OCI-M1 (cell line): ENCODE measurements at places on chromosomes 4 and X.

- DNase-seq = peak; percentile 10
These were observed 4.4 kb downstream of the ANK2 start for GRCh38 chr4:113053883-113054282.

DNA sequence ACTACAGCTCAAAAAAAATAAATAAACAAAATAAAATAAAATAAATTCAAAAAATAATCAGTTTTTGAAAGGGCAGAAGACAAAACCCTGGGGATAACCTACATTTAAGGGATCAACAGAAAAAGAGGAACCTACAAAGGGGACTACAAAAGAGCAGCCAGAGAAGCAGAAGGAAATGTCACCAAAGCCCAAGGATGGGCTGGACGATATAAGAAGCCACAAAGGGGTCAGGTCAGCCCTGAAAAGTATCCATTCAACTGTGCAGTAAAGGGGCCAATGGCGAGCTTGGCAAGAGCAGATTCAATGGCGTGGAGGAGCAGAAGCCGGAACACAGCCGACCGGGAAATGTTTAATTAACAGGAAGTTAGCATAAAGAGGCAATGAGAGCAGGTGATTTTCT lies 16.9 kb downstream of the ACOT9 start:
- peak; percentile 5 for DNase-seq

DNA sequence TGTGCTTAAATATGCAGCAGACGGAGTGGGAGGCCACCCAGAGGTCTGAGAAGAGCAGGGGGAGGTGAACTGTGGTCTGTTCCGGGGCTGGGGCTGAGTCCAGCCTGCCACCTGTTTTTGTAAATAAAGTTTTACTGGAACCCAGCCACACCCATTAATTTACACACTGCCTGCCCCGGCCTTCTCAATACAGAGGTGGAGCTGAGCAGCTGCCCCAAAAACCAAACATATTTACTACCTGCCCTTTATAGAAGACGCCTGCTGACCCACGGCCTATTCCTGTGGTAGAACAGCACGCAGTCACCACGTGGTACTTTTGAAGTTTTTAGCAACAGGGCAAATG lies 45.9 kb downstream of the FGFRL1 start:
- DNase-seq = no peak

DNA sequence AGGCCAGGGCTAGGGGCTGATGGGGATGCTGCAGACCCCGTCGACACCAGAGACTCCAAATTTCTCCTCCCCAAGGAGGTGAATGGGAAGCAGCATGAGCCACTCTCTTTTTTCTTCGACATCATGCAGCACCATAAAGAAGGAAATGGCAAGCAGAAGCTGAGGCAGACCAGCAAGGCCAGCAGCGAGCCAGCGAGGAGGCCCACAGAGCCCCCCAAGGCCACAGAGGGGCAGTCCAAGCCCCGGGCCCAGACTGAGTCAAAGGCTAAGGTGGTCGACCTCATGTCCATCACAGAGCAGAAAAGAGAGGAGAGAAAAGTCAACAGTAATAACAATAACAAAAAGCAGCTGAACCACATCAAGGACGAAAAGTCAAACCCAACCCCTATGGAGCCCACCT lies 56.1 kb downstream of the TNIP2 start:
- no peak for DNase-seq

GRCh38 chr4:123930996-123931395 lies 534.4 kb downstream of the SPRY1 start:
- no peak for DNase-seq

DNA sequence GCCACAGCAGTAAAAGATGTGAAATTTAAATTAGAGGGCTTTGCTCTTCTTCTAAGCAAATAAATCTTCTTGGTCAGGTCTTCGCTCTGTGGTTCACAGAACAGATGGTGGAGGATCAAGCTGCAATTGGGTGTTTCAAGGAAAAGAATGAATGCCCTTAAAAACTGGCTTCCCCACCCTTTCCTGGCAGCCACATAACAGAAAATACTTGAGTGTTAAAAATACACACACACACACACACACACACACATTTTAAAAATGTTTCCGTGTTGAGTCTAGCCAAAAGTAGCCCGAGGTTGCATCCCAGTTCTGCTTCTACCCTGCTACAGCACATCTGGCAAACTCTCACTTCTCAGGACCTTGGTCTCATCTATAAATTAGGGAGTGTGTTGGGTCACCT lies 56.7 kb upstream of the FGFBP2 start:
- DNase-seq = no peak

DNA sequence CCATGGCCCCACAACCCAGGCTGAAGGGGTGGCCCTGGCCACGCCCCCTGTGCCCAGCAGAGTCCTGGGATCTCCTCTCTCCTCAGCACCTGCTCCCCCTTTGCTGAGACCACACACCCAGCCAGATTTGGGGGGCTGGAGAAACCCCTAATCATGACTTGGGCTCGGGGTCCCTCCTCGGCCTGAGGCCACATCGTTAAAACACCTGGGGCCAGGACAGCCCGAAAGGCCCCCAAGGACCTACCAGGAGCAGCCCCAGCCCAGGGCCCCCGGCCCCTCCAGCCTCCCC lies 116.7 kb downstream of the FAM53A start:
- DNase-seq = no peak

DNA sequence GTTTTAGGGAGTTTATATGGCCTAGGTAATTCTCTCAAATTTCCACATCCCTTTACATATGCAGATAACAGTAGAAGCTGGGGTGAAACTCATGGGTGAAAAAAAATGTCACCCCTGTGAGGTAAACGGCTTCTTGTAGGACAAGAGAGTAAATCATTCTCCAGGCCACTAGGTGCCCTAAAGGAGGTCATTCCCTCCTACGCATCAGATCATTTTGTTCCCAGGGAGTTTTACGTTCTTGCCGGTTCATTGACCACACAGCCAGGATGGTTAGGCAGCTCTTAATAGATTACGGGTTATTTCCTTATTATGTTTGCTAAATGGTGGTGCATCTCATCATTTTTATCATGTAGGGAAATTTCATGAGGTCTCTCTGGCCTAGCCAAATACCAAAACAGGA lies 225.8 kb upstream of the NOCT start:
- no peak for DNase-seq

DNA sequence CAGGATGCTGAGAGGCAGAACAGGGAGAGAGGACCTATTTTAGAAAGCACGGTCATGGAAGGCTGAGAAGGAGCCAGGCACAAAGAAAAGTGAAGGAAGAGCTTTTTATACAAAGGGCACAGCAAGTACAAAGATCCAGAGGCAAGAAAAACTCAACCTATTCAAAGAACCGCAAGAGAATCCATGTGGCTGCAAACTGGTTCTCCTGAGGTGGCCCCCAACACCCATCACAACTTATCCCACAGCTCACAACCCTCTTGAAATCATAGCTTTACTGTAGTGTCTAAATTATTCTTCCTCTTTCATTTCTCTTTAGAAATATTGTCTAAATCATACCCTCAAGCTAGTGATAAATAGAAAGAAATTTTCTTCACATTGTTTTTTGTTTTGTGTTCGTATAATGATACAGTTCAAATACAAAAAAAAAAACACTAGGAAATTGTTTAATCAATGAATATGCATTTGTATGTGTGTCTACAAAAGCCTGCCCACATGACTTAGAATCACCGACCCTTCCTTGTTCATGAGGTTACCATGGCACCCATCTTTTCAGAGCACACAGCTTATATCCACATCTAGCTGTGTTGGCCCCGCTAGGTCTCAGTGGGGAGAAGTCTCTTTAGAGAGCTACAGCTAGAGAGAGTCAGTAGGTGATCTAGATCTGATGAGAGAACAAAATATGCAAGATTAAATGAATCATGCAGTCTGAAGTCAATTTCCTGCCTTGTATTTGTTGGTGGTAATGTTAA lies 126.9 kb upstream of the DCLK2 start:
- DNase-seq = no peak

GRCh38 chr4:86203176-86203575 lies 156.7 kb downstream of the MAPK10 start:
- no peak for DNase-seq

GRCh38 chrX:130171446-130172126 lies at the start of gene RAB33A:
Gene RAB33A, plus strand, starts transcription at chrX:130171962. Its CDS starts 101 bp downstream, at chrX:130172063.
- DNase-seq = peak; percentile 62

DNA sequence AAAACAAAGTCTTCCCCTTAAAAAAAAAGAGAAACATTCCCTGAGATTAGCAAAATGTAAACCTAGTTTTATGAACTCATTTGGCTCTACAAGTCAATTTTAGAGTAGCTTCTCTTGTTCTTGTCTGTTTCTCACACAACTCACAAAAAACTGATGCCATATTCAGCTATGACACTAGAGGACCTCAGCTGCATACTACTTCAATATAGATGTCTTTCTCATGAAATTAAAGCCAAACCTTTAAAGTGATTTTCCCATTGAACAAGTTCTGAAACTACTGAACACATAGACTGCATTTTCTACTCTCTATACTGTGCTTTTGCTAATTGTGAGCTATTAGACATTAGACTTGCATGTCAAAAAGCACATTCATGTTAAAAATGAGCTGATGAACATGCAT lies 49.8 kb downstream of the TBCK start:
- peak; percentile 75 for DNase-seq

GRCh38 chr4:39975488-39976089 lies 2.1 kb downstream of the PDS5A start:
- no peak for DNase-seq

DNA sequence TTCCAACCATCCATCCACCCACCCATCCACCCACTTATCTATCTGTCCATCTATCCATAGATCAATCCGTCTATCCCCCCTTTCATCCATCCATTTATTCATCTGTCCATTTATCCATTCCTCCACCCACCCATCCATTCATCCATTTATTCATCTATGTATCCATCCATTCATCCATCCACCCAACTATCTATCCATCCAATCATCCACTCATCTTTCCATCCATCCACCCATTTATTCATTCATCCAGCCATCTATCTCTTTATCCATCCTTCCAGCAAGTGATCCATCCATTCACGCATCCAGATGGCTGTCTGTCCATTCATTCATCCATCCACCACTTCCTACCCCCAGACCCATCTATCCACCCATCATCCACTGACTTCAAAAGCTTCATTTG lies 84.0 kb upstream of the CD99 start:
- no peak for DNase-seq
